Central memory CD4-positive, alpha-beta T cell (primary cell): ENCODE measurements at places on chromosomes 11 and 22.

DNA sequence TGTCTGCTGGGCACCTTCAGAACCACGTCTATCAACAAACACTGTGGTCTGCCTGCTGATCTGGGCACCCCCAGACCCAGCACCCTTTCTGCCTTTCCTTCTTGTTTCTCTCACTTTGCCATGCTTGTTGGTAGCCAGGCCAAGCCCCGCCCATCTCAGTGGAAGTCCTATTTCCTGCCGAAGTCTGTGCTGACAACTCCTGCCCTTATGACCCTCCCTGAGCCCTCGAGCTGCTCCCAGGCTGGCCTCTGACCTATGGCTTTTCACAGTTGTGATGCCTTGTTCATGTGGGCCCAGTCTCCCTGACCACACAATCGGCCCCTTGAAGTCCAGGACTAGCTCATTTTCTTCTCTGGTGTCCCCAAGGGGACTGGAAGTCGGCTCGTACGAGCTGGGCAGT, 132.1 kb downstream of the DSCAML1 start:
- DNase-seq: no peak

- no peak for DNase-seq
These were observed 28.0 kb upstream of the L3MBTL2 start for GRCh38 chr22:41177040-41177621.

DNA sequence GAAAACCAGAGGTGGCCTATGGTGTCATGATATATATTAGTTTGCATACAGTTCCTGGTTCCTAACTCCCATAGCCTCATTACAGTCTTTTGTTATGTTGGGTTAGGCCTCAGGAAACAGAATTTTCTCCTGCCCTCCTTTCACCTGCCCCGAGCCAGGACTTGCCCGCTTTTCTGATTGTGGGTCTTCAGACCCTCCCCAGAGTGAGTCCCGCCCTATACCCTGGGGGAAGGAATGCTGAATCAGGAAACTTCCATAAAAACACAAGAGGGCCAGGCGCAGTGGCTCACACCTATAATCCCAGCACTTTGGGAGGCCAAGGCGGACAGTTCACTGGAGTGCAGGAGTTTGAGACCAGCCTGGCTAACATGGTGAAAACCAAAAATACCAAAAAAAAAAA, 70.9 kb downstream of the SLC35F2 start:
- DNase-seq: no peak

GRCh38 chr11:121657146-121657545, 204.4 kb upstream of the SORL1-AS1 start:
- DNase-seq: no peak

DNA sequence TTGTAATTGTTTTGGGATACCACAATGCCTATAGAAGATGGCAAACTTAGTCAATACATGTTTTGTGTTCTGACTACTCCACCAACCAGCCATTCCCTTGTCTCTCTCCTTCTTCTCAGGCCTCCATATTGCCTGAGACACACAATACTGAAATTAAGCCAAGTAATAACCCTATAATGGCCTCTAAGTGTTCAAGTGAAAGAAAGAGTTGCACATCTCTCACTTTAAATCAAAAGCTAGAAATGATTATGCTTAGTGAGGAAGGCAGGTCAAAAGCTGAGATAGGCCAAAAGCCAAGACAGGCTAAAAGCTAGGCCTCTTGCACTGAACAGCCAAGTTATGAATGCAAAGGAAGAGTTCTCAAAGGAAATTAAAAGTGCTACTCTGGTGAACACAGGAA, 318.7 kb downstream of the TTC28 start:
- no peak for DNase-seq

DNA sequence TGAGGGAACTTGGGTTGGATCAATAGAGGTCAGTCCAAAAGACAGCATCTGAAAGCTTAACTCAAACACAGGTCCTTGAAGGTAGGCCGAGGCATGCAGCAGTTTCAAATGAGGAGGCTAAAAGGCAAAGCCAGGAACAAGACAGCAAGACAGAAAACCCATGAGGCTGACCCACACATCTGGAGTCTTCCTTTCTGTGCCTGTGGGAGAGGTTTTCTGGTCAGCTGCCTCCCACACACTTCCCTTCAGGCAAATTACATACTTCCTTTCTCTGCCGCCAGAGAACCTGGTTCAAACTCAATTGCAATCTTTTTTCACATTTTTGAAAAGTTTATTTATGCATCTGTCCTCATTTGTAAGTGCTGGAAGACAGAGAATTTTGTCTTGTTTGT, 29.8 kb upstream of the CRTAM start:
- DNase-seq: no peak

DNA sequence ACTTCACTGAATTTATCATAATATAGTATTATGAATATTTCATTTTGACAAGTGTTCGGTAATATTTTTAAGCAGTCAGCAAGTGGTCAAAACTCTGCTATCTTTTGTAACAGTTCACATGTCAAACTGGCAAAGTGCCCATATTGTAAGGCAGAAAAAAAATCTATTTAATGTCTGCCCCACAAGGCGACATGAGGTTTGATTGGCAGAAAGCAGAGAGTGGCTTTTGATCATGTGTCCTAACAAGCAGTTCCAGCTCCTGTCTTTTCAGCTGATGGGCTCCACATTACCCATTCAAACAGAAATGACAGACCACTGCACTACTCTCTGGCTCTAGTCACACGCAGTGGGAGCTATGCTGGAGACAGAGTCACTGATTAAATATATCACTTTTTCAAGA, 59.0 kb downstream of the SOX6 start:
- no peak for DNase-seq

DNA sequence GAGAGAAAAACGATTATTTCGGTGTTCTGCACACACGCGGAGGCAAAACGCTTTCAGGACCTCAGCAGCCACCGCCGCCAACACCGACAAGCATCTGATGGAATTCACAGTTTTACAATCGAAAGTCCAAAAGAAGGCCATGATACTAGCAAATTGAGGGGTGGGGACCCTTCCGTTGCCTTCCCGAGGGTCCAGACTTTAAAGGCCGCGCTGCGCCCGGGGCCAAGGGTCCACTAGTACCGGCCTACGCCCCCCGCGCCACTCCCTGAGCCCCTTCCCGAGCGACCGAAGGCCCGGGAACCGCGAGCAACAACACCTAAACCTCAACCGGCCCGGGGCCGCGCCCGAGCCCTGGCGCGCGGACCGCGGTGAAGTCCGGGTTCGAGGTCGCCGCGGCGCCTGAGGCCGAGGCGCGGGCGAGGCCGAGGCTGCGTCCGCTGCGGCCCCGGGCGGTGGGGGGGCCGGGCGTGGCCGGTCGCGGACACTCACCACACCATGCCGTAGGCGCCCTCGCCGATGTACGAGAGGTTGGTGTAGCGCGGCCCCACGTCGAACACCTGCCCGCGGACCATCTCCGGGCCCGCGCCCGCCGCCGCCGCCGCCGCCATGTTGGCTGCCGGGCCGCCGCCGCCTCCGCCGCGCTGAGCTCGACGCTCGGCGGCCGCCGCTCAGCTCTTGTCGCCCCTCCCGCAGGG, 465 bp downstream of the MAPK1 start:
- no peak for DNase-seq

DNA sequence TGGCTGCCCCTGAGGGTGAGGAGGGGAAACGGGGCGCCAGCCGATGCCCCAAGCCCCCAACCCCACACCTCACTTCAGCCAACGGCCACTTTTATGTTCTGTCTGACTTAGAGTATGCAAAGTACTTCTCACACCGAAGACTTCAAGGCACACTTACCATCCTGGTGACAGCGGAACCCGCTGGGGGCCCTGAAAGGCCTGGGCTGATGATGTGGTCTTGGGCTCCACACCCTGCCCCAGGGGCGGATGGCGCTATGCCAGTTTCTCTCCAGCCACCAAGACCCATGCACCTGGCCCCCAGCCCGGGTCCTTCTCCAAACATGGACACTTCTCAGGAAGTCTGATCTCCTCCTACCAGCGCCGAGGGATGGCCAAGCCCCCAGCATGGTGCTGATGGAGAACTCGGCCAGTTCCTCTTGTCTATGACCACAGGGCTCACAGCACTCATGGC, 175.4 kb downstream of the CTTN start:
- no peak for DNase-seq

DNA sequence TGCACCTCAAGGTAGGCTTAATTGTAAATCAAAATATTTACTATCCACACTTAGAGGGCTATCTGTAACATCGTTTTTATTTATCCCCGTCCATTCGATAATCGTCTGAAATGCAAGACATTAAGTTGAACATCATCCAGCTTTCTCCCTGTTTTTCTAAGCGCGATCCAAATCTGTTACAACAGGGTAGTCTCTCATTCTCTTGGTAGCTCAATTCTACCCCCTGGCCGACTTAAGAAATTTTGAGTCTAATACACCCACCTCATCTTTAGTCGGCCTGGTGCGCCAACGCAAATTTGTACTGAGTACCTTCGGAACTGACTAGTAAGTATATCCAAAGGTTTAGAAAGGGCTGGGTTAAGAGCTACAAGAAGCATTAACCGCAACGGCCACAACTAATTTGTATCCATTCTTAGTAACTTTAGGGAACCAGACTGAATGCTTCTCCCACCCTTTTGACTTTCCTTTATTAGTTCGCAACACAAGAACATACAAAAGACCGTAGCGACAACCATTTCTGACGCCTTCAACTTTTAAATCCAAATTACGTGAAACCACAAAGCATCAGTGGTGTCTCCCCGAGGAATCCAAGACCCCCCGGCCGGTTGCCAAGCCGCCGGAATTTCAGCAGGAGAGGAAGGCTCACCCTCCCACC, 1.0 kb upstream of the ZNF143 start:
- peak; percentile 28 for DNase-seq

DNA sequence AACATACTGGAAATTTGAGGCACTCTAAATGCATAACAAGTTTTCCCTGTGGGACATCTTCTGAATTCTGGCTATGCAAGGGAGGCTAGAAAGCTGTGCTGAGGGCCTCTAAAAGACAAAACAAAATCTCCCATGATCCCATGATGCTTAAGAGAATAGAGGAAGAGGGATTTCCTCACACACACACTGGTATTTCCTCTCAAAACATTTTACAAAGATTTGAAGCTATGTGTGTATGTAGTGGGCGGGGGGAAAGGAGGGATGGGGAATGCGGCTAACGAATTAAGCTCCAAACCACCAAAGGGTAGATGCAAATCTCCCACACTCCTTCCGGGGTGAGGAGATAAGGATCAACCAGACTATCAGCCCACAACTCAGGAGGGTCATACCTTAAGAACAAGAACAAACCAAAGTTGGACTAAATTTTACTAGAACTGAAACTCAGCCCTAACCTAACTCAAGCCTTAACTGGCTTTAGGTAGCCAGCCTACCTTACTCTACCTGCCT, 6.0 kb downstream of the OR2AT4 start:
- DNase-seq: no peak

GRCh38 chr22:17423616-17424015, 54.4 kb downstream of the CECR2 start:
- DNase-seq: no peak

DNA sequence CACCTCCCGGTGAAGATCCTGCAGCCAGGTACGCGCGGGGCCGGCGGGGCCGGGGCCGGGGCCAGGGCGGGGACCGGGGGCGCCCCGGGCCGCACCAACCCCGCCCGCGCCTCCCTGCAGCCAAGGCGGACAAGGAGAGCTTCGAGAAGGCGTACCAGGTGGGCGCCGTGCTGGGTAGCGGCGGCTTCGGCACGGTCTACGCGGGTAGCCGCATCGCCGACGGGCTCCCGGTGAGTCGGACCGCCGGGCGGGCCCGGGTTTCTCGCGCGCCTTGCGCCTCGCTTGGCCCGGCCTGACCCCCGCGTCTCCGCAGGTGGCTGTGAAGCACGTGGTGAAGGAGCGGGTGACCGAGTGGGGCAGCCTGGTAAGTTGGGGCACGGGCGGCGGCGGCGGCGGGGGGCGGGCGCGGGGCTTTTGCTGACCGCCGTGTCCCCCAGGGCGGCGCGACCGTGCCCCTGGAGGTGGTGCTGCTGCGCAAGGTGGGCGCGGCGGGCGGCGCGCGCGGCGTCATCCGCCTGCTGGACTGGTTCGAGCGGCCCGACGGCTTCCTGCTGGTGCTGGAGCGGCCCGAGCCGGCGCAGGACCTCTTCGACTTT, 531 bp downstream of the PIM3 start:
- DNase-seq: no peak

DNA sequence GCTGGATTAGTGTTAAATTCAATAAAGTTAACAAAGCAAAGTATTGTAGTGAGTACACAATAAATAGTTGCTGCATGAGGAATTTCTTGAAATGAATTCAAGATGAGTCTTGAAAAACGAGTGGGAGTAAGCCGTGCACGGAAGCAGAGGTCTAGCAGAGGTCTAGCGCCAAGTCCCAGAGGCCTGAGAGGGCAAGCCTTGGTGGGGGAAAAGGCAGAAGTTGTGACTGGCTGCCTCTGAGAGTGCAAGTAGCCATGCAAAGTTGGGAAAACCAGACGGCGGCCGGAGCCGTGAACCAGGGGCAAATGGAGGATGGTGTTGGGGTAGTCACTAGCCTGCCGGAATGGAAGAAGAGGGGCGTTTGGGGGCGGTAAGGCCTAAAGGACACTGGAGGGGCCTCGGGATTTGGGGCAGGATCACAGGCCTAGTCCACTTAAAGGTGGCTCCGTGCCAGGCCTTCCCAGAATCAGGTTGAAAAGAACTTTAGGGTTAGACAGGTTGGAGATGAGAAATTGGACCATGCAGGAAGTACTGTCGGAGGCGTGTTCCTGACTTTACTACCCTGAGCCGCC, 379 bp upstream of the SLC3A2 start:
- no peak for DNase-seq

DNA sequence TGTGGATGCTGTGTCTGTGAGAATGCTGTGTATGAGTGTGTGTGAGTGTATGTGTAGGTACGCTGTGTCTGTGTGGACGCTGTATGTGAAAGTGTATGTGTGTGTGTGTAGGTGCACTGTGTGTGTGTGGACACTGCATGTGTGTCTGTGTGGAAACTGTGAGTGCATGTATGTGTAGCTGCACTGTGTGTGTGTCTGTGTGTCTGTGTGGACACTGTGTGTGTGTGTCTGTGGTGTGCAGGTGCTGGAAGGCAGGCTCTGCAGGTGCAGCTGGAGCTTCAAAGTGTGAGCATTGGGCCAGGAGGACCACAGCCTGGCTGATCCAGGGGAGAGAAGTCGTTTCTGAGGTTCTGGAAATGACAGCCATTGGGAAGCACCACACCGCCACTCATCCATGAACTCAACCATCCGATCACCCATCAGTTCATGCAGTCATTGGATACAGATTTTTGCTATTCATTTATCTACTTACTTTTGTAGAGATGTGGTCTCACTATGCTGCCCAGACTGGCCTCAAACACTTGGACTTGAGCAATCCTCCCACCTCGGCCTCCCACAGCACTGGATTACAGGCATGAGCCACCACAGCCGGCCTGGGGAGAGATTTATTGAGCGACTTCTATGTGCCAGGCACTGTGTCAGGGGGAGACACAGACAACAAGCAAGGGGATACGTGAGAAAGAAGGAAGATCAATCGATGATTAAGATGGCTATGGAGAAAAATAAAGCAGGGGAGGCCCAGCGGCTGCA, 9.6 kb downstream of the TRPM5 start:
- DNase-seq: no peak

- peak; percentile 65 for DNase-seq
These were observed 14.2 kb upstream of the CDC42BPG start for GRCh38 chr11:64858467-64859263.

DNA sequence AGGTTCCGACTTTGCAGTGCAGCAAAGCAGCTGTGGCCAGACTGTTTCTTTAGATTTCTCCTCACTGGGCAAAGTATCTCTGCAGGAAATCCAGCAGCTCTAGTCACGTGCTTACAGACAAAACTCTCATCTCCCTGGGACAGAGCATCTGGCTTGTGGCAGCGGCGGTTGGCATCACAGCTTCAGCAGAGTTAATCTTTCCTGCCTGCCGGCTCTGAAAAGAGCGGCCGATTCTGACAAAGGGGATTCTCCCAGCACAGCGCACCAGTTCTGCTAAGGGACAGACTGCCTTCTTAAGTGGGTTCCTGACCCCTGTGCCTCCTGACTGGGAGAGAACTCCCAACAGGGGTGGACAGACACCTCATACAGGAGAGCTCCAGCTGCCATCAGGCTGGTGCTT, 1357.3 kb upstream of the TENM4 start:
- no peak for DNase-seq
